ENCODE measurements at places on chromosomes 1 and 21.
A peak's percentile ranks its signal among the peaks of the same experiment; 100 is the strongest.

DNA sequence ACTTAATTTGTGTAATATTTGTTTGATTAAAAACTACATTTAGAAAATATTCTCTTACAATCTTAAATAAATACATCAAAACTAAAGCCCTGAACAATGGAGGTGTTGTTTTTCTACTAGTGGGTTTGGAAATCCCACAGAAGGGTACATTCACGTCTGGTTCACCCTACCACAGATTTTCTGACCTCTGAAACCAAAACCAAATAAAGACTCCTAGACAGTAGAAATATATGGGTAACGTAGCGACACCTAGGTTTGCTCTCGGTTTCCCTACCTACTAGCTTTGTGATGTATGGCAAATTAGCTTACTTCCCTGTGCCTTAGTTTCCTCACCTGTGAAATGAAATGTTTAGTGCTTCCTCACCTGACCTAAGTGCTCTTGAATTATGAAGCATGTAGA lies 312.6 kb downstream of the DPYD start:
- no peak for DNase-seq

DNA sequence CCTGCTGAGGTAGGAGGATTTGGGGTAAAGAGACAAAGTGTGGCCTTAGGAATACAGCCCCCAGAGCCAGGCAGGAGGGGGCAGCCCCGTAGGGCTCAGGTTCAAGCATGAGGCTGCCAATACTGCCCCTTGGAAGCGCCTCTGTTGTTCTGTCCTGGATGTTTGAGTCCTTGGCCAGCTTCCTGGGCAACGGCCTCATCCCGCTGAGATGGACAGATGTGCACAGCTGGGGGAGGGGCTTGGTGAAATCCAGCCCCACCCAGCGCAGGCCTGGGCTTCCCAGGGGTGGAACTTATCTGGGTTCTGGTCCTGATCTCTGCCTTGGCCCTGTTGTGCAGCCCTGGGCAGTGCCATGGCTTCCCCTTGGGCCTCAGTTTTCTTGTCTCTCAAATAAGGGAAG lies 34.8 kb upstream of the MAN1C1 start:
- no peak for DNase-seq

DNA sequence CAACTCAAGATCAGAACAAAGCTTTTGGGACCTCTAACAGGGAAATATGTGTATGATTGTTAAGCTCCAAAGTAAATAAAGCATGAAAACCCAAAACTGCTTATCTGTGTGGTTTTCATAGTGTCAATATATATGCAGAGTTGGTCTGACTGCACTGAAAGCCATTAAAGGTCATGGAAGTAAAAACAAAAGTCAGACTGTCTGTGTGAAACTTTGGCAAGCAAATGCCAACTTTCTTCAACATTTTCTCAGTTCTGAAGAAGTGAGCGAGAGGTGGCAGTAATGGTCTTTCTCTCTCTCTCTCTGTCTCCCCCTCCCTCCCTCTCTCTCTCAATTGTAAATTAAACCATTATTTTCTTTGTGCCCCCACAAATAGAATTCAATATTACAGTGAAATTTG lies 100.1 kb upstream of the S1PR1 start:
- DNase-seq = no peak

DNA sequence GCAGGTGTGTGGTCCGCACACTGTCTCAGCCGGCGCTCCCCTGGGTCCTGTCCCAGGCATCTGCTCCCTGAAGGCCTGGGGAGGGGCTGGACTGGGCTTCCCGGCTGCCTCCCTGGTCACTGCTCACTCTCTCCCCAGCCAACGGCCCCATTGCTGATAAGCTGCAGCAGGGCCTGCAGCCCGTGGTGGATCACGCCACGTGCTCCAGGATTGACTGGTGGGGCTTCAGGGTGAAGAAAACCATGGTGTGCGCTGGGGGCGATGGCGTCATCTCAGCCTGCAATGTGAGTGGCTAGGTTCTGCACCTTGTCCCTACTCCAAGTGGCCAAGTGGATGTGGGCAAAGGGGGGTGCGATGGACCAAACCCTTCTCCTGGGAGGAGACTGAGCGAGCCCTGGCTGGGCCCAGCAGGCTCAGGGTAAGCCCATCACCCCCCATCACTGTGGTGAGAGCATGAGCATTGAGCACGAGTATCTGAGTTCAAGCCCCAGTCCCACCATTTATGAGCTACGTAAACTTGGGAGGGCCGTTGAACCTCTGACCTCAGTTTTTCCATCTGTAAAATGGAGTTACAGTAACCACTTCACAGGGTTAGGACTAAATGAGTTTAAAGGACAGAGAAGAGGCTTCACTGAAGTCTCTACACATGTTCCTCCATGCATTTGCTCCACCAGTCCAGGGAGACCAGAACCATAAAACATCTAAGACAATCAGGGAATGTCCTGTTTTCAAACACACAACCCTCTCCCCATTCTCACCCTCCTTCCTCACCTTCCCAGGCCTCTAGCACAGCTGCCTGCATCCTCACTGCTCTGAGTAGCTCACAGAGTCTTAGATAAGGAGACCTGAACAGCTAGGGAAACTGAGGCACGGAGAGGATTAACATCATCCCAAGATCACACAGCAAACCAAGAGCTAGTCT lies 6.5 kb downstream of the CTRC start:
- DNase-seq = no peak

GRCh38 chr1:1090424-1091343 lies 16.6 kb upstream of the RNF223 start:
- no peak for DNase-seq

- DNase-seq = no peak
Observed at GRCh38 chr1:82091729-82092128, 291.0 kb downstream of the ADGRL2 start.

DNA sequence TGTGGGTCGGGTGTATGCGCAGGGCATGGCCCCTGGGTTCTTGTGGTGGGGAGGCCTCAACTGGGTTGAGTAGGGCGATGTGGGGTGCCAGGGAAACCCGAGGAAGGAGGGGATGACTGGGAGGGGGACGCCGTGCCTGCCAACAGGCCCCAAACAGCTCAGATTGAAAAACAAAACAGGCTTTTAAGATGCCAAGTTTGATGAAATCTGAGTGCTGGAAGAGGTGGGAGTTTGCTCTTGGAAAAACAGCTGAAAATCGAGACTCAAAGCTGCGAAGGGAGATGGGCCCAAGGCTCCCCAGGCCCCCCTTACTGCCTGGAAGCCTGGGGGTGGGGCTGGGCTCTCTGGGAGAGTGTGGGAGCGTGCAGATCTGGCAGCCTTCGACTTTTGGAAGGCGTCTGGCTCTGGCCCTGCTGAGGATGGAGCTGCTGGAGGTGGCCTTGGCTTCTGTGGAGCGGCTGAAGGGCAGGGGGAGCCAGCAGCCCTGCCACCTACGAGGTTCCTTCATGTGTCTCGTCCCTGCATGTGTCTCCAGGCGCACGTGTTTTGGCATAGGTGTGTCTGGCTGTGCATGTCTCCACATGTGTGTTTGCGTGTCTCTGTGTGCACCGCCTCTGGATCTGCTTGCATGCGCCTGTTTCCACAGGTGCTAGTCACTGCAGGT lies 33.3 kb downstream of the PTPRF start:
- DNase-seq = no peak

- DNase-seq = no peak
Observed at GRCh38 chr1:108071601-108072000, 106.6 kb upstream of the VAV3 start.

GRCh38 chr1:163737261-163737660 lies 415.5 kb downstream of the NUF2 start:
- DNase-seq = no peak

GRCh38 chr1:210417881-210418280 lies 89.2 kb downstream of the HHAT start:
- DNase-seq = no peak

GRCh38 chr1:203289281-203289981 lies 15.9 kb upstream of the BTG2 start:
- peak; percentile 92 for DNase-seq

DNA sequence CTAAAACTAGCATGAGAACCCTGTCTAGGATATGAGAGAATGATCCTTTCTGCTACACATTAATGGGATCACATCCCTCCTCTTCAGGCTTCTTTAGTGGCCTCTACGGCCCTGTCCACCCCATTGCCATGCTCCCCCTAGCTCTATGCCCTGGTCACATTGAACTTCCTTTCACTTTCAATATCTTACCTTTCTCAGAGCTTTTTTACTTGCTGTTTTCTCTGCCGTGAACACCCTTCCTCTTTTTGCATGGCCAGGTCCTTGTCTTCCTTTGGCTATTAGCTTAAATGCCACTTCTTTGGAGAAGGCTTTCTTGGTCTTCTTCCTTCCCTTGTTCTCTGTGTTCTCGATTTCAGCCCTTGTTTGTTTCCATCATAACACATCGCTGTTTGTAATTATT lies 97.4 kb downstream of the GIPC2 start:
- DNase-seq = no peak
